ENCODE measurements at places on chromosomes 12 and 14.

GRCh38 chr12:128612150-128612850, 211.5 kb downstream of the SLC15A4 start:
- DNase-seq, result no peak

DNA sequence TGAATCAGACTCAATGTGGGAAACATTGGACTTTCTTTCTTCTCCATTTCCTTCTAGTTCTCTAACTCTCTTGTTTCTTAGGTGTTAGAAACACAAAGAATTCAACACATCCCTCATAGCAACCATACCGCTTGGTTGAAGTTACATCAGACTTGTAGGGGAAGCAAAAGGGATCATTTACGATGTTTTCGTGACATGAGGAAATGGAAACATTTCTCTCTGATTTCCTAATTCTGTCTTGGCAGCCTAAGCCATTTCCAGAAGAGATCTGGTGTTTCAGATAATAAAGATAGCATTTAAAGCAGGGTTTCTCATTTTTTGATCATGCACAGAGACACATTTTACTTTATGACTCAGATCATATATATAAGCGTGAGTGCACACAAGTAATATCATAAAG, 202.0 kb downstream of the TMEM132C start:
- no peak for DNase-seq

- DNase-seq, result no peak
These were observed 13.7 kb upstream of the ITGA5 start for GRCh38 chr12:54432815-54433164.

DNA sequence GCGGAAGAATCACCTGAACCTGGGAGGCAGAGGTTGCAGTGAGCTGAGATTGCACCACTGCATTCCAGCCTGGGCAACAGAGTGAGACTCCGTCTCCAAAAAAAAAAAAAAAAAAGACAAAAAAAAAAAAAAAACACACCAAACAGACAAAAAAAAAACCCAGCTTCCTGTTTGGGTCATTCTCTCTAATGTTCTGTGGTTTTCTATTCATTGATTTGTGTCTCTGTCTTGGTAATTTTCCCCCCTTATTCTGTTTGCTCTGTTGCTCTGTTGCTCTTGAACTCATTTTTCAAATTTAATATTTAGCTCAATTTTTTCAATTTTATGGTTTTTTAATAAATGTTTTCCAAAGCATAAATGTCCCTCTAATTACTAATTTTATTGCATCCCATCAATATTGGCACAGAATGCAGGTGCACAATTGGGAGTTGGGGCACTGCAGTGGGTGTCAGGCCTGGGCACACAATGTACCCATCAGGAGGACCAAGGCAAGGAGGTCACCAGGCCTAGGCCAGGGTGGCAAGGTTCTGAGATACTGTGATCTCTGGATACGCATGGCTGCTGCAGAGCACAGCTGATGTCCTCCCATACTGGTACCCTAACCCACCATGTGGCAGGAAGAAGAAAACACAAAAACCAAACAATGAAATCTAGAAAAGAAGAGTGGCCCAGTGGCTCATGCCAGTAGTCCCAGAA, 8.0 kb upstream of the GNPTAB start:
- no peak for DNase-seq

GRCh38 chr12:57631566-57632072, 1.4 kb downstream of the B4GALNT1 start:
- DNase-seq, result no peak

DNA sequence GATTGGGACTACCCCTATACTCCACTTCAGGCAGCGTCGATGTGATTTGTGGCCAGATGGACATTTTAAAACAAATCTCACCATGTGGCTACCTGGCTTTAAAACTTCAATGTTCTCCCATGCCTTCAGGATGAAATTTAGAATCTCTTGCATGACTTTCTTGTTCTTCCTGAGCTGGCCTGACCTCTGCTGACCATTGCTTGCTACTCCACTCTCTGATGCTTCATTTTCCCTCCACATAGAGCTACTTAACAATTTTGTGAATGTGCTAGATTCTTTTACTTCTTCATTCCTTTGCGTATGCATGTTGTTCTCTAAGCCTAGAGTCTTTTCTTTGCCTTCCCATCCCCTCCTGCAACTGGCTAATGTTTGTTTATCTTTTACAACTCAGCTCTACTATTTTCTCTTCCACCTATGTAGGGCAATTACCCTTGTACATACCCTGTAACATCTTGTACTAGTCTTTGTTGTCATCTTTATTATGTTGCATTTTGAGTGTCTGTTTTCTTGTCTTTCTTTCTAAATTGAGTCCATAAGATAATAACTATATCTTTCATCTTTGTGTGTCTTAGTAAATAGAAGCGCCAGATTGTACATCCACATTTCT, 41.2 kb downstream of the YLPM1 start:
- peak; percentile 7 for DNase-seq

- DNase-seq, result no peak
These were observed at the start of gene TMEM233 for GRCh38 chr12:119593578-119594398. Gene TMEM233 (plus strand): TSS chr12:119593774. CDS start chr12:119593849, 75 bp downstream.

DNA sequence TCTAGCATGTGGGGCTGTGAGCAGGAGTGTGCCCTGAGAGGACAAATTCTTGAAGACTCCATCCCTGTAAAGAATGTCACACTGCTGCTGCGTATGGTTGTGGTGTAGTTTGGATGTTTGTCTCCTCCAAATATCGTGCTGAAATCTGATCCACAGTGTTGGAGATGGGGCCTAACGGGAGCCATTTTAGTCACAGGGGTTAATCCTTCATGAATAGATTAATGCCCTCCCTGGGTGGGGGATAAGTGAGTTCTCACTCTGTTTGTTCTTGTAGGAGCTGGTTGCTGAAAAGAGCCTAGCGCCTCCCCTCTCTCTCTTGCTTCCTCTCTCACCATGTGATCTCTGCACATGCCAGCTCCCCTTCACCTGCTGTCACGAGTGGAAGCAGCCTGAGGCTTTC, 94.5 kb upstream of the VASH1 start:
- no peak for DNase-seq

GRCh38 chr12:94150240-94151121, 2.1 kb downstream of the PLXNC1 start:
- peak; percentile 21 for DNase-seq

DNA sequence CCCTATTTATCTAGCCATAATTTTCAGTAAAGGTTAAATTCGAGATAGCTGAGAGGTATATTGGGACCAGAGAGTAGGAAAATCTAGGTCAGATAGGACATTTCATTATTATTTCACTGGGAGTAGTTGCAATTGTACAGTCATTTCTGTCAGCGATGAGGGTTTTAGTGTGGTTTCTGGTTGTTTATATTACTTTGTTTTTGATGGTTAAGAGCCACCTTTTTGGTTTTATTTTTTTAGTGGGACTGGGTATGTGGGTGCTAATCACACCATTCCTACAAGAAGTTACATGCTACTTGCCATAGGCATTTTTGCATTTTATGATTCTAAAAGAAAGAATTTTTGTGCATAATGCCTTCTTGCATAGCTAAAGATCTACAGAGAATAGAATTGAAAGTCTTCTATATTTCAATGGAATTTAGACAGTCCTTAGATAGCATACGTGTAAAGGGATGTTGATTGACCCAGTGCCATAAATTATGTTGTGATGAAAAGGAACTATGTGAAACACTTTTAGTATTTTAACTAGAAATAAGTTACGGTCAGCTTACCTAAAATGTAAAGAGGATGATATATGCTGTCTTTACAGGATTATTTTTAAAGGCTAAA, 85.2 kb downstream of the KTN1 start:
- no peak for DNase-seq

DNA sequence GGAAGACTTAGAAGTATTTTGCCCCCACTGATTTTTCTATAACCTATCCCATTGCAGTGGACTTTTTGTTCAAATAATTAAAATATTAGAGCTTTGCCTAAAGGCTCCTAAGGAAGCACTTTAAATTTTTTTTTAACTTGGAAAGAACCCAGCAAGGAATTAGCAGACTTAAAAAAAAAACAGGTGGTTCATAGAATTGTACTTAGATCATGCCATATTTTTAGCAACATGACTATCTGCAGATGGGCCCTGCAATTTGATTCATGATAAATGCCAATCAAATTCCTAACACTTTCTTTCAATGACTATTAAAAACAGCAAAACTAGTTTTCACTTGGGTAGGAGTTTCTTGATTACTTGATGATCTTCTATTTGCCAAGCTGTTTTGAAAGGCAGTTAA, 11.5 kb downstream of the ADAMTS20 start:
- no peak for DNase-seq

GRCh38 chr14:101620031-101620788, 58.9 kb downstream of the DIO3 start:
- no peak for DNase-seq

GRCh38 chr14:68862954-68863594, 70.2 kb upstream of the ZFP36L1 start:
- DNase-seq, result peak; percentile 74

DNA sequence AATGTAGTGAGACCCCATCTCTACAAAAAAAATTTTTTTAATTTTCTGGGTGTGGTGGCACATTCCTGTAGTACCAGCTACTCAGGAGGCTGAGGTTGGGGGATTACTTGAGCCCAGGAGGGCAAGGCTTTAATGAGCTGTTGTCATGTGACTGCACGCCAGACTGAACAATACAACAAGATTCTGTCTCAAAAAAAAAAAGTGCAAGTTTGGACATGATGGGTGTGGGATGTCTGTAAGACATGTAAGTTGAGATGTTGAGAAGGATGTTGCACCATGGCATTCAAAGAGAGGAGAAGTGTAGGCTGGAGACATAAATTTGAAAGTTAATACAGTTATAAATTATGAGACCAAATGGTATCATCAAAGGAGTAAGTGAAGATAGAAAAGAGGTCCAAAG, 23.5 kb downstream of the YEATS4 start:
- no peak for DNase-seq
